ENCODE measurements at places on chromosomes 1 and 21.

GRCh38 chr1:163737261-163737660 lies 415.5 kb downstream of the NUF2 start:
- no peak for DNase-seq

DNA sequence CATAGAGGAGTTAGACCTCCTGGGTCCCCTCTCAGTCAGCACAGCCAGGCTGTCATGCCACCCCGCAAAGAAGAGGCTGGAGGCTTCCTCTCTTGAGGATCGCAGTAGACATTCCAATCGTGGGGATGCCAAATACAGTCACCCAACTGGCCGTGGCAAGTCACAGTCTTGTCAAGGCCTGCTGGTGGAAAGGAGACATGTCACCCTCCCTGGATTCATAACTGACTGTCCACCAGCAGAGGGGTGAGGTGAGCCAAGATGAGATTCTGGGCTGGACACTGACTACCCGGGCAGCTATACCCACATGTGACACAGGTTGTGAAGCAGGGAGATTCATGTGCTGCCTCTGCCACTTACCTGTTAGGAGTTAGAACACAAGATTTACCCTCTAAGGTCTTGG lies 123.5 kb upstream of the NGF start:
- no peak for DNase-seq

DNA sequence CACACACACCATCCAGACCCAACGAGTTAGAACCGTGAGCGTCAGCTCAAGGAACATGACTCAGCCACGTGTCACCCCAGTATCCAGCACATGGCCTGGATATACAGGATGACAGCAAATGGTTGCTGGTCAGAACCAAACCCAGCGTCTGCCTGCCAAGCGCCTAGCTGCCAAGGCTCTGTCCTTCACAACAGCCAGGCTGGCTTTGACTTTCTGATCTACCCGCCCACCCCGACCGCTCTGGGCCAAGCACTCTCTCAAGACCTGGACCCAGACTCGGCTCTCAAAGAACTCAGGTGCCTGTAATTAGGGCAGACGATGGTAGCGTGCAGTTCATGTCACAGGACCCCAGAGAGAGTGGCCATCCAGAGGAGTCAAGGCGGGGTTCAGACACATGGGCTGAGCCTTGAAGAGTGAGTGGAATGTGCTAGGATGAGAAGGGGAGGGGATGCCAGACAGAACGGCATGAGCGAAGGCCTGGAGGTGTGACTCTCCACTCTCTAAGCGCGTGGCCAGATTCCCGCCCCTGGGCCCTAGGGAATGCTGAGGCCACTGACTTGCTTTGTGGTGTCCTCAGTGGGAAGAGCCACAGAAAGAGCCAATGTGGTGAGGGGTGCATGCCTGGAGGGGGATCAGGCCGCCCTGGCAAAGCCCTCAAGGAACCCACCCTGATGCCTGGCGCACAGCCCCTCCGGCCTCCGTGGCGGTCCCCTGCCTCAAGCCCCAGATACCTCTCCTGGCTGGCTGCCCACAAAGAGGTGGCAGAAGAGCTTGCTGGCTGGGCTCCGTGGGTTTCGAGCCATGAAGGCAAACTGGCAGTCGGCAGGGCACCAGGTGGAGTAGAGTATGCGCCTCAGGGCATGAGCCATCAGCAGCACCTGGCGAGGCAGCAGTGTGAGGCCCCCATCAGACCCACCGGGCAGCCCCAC lies 7.0 kb downstream of the SH2D5 start:
- no peak for DNase-seq

GRCh38 chr1:6459850-6460265 lies 6.1 kb downstream of the TNFRSF25 start:
- peak; percentile 73 for DNase-seq

DNA sequence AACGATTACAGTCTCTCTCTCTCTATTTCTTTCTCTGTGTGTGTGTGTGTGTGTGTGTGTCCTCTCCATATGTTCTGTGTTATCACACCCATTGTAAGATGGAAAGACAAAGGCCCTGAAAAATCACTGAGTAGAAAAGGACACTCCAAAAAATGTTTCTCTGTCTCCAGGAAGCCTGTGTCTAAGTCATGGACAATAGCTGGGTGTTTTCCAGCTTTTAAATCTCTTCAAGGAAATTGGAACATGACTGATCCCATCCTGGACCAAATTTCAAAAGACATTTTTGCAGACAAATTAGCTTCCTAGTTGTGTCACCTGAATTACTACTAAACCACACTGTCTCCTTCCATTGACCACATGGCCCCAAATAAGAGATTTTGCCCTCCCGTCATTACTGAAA lies 31.0 kb upstream of the LMX1A start:
- DNase-seq, result no peak

Data from DND-41 (cell line).